ENCODE measurements at places on chromosomes 3 and 15. TPM values are rescaled to one million over a fixed set of nuclear protein-coding genes. Genes with fewer than 3 reads are reported as not detected.

Gene CAMK2N2
- 0.36 TPM for total RNA-seq

Gene FAM174B
- 16.0 TPM for total RNA-seq

Gene CLDN18
- total RNA-seq: not detected

Gene DCBLD2
- 27.5 TPM for total RNA-seq

Gene FBLN2
- total RNA-seq: 494 TPM

Gene ISL2
- not detected for total RNA-seq

Gene RAB6B
- 12.0 TPM for total RNA-seq

Gene SLC25A38
- total RNA-seq: 18.0 TPM

Data from aorta (tissue), 5 donors.